NCI-H510A (cell line): ENCODE measurements at places on chromosomes 2 and 18.

- no peak for DNase-seq
Observed at GRCh38 chr2:42575458-42576064, 7.1 kb downstream of the MTA3 start.

- DNase-seq, result no peak
Observed at GRCh38 chr18:555705-556457, 24.3 kb upstream of the CETN1 start.

- DNase-seq, result peak; percentile 60
Observed at GRCh38 chr2:121184248-121184862, 100.6 kb downstream of the TFCP2L1 start.

DNA sequence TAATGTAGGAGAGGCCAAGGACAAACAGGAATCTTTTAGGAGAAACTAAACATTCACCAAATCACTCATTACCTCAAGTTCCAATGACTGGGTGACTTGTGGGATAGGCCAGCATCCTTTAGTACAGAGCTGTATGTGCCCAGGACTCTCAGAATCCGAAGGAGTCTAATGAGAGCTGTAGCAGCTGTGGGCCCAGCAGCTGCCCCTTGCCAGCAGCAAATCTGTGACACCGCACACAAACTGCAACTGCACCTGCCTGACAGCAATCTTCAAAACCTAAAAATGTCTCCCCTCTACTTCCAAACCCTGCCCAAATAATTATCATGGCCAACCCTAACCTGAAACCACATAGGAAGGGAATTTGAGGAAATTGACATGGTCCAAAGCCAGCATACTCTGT, 44.5 kb upstream of the ACVR2A start:
- no peak for DNase-seq

DNA sequence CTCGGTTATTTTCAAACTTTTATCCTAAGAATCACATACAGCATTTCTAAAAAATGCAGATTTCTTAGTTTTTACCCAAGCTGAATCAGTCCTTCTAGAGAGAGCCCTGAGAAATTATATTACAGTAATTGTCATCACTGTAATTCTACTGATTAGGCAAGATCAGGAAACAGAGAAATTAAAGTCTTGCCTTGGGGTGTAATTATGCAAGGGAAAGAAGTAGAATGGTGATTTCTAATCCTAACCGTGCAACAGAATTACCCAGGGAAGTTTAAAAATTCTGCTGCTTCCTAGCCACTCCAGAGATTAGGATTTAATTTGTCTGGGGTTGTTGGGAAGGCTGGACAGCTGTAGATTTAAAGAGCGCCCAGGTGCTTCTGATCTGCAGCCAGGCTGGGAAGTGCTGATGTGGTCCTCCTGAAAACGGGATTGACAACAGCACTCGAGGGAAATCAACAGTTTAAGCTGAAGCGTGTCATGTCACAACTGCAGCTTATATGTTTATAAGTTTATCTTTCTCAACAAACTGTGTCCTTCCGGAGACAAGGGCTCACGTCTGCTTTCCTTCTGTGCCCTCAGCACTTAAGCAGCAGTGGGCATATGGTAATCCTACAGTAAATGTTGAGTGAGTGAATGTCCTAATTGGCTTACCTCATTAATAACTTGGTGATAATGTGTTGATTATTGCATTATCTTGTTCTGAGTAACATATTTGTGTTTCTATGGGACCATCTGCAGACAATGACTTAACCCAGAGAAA, 671.9 kb upstream of the SOX11 start:
- peak; percentile 43 for DNase-seq

DNA sequence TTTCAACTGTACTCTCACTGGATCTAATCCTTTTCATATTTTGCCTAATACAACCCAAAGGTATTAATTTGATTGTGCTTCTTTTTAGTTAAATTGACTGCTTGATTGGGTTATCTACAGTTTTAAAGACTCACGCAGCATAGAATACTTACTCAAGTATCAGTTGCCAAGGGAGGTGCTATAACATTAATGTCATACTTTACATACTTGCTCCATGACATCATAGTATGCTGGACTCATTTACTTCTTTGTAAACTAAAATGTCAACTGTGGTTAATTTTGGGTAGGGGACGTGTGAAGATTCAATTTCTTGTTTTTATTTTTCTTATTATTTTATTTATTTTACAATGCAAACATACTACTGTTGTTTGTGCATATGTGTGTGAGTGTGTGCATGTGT, 716.2 kb upstream of the VRK2 start:
- DNase-seq, result no peak

DNA sequence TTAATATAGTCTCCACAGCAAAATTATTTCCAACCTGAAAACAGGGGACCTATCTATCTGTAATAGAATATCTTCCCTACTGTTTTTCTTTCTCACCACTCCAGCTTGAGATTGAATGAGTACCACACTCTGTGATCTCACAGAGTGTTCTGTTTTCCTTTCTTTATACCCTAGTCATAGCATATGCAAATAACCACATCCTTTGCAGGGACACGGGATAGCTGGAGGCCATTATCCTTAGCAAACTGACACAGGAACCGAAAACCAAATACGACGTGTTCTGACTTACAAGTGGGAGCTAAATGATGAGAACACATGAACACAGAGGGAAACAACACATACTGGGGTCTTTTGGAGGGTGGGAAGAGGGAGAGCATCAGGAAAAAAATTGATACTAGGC, 224.7 kb downstream of the SLC8A1 start:
- no peak for DNase-seq

GRCh38 chr2:173021939-173022371, 53.7 kb upstream of the MAP3K20 start:
- no peak for DNase-seq

GRCh38 chr2:53445383-53446070, 322.1 kb upstream of the CHAC2 start:
- DNase-seq, result no peak

- DNase-seq, result no peak
Observed at GRCh38 chr2:105490204-105490603, 91.4 kb upstream of the FHL2 start.

- no peak for DNase-seq
Observed at GRCh38 chr2:54666634-54667265, 56.7 kb upstream of the EML6 start.

GRCh38 chr18:62957885-62958472, 242.6 kb downstream of the PHLPP1 start:
- DNase-seq, result peak; percentile 30

DNA sequence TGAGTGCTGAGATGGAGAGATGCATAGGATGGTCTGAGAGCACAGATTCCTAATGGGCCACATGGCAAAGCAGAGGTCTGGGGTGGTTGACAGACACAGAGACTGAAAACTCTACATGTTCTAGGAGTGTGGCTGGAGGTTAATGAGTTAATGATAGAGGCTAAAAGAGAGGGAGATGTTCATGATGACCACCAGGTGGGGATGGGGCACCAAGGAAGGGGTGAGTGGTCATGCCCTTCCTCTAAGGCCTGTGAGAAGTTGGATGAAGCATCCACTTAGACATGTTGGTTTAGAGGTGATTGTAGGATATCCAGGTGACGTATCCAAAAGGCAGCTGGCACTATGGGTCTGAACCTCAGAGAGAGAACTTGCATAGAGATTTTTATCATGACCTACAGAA, 102.1 kb downstream of the LRP2 start:
- no peak for DNase-seq

DNA sequence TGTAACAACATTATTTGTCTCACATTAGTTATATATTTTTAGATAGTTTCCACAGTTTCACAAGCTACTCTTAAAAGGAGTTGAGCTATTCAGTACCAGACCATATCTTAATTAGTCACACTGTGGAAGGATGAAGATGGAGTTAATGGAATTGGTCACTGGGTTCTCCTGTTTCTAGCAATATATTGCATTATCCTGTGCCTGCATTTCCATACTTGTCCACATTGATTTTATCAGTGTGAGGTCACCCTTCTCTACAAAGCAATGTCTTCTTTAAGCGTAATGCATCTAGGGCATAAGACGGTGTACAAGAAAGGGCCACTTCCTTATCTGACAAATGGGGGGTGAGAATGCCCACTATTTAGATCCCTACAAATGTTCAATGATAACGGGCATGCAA, 216.8 kb upstream of the TANK start:
- DNase-seq, result no peak

DNA sequence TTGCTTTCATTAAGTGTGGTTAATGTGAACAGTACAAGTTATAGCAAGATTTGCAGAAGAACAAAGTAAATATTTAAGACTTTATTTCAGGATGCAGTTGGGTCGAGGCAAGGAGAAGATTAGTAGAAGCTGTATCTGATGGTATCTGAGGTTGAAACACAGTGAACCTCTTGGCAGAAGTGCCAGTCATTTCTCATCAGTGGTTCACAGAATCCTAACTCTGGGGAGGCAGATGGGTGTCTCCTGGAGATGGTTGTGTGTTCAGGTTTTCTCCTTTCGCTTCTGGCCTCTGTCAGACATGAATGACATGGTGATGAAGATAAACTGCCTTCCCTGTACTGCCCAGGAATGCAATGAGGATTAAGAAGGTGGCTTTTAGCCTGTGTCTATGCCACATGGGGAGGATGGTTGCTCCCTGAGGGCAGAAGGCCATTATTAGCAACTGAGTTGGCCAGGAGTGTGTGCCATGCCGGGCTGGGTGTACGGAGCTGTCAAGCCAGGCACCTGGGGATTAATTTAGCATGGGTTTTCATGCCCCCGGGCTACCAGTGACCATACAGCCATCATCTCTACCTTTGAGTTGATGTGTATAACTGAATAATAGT, 28.0 kb downstream of the MGAT5 start:
- DNase-seq, result no peak

- DNase-seq, result no peak
Observed at GRCh38 chr2:85078536-85078935, 54.7 kb upstream of the TCF7L1 start.

- no peak for DNase-seq
Observed at GRCh38 chr18:70390371-70391090, 101.7 kb downstream of the SOCS6 start.

GRCh38 chr2:24047703-24048033, 477 bp upstream of the WDCP start:
- DNase-seq, result no peak

DNA sequence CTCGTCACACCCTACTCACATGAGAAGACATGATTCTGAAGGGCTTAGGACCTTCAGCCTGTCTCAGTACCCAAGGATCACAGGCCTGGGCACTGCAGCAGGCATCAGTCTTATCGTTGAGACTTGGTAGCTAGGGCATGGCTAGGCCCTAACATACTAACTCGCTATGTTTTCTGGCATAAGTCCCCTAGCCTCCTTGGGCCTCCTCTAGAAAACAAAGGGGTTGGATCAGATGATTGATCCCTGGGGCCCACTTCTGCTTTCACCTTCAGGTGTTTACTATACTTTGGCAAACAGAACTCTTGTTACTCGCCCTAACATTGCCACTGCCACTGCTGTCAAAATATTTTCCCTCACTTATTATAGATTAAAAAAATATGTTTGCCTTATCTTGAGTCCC, 44.2 kb downstream of the VSNL1 start:
- DNase-seq, result no peak

GRCh38 chr2:160876029-160876428, 284.2 kb upstream of the TANK start:
- DNase-seq, result no peak

DNA sequence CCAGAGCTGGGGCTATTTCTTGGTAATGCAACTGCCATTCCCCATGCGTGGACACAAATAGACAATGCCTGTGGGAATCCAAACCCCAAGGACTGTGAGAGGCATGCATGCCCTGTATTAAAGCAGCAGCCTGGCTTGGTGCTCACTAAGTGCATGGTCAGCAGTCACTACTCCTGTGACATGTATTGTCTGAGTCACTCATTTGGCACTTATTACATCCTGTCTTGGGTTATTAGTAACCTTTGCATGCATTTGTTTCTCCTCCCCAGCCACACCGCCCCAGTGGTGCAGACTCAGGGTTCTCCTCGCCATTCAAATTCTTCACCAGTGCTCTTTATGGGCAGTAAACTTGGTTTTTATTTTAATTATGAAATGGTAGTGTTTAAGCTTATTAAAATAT, 30.2 kb downstream of the PRKCE start:
- DNase-seq, result no peak

- DNase-seq, result no peak
Observed at GRCh38 chr18:51568151-51568550, 370.7 kb upstream of the MEX3C start.

DNA sequence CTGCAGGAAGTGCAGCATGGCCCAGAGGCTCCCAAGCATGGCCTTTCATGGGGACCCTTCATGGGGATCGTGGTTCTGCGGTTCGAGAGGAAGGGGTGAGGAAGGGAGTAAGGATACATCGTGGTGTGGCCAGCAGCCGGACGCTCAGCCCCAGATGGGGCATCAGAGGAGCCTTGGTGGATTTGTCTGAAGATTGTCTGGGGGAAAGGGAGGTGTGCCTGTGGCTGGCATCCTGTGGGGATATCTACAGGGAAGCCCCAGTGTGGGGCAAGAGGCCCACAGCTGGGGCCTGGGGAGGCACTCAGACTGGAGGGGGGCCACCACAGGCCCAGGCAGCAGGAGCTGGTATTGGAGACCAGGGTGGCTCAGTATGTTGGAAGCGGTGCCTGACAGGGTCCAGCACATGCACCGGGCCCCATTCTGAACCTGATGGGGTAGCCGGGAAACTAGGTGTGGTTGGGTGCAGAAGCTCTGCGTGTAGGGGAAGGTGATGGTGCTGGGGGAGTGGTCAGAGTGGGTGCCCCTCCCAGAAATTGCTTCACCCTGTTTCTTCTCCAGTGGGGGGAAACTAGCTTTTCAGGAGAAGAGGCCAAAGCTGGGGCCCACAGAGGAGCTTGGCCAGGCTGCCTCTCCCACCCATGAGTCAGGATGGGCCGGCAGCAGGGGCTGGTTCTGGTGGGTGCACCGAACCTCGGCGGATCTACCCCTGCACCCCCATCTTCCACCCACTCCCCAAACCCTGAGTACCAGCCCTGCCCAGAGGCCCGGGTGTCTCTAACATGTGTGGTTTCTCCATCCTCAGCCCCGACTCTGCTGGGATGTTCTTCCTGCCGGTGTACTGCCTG, 274.4 kb upstream of the HDAC4 start:
- DNase-seq, result no peak

- DNase-seq, result no peak
Observed at GRCh38 chr2:41326851-41327250, 721.0 kb upstream of the PKDCC start.

DNA sequence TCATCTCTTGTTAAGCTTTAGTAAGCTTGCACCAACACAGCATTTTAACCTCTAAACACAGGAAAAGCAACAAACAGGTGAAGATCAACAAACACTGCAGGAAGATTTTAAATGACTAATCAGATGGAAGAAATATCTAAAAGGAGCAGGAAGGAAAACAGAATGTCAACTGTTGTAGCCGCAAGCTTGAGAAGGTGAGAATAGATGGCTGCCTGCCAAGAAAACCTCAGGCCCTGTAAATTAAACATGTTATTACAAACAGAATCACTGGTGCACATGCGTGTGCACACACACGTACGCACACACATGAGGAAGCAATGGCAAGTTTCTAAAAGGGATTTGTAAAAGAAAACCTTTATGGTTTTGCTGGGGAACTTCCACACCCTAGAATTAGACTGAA, 257.8 kb upstream of the GALNT5 start:
- DNase-seq, result no peak
